HuH-7.5 (cell line): ENCODE measurements at places on chromosomes 16 and 17.
A peak's percentile ranks its signal among the peaks of the same experiment; 100 is the strongest.

GRCh38 chr17:21368545-21369246 is 7.5 kb upstream of the KCNJ12 start:
- DNase-seq: no peak

DNA sequence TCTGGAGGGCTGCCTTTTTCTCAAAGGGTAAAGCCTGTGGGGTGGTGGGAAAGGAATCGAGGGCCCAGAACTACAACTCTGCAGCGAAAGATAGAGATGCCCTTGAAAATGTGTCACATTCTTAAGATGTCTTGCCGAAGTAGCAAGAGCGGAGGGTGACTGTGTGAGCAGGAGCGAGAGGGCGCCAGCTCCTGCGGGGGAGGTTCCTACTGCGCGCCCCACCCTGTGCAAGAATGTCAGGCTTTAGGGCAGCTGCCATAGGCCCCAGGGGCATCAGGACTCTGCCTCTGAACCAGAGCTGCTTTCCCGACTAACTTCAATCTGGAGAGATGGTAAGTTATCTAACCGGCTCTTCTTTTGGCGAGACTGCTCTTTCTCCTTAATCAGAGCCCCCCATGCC is 11.8 kb upstream of the ITGAE start:
- no peak for DNase-seq

GRCh38 chr17:50598487-50598886 is 36.2 kb upstream of the ABCC3 start:
- DNase-seq: no peak

GRCh38 chr16:23124315-23124714 is 24.9 kb downstream of the USP31 start:
- DNase-seq: no peak

DNA sequence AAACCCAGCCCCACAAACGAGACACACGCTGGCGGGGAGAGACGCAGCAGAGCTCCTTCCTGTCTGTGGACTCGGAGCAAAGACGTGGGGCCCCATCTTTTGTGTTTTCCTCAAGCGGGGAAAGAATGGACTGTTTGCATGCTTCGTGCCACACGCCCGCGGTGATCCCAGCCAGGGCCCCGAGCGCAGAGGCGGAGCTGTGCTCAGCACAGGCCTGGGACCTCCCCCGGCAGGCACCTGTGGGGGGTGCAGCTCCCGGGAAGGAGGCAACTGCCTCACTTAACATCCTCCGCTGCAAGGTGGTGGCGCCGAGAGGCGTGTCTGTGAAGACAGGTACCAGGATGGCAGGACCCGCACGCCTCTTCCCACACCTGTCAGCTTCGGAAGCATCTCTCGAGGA is 19.1 kb downstream of the TRARG1 start:
- no peak for DNase-seq

- DNase-seq: no peak
Observed at GRCh38 chr16:89476811-89477261, 13.5 kb downstream of the ANKRD11 start.

- no peak for DNase-seq
Observed at GRCh38 chr16:85711982-85712587, 23.3 kb upstream of the GINS2 start.

DNA sequence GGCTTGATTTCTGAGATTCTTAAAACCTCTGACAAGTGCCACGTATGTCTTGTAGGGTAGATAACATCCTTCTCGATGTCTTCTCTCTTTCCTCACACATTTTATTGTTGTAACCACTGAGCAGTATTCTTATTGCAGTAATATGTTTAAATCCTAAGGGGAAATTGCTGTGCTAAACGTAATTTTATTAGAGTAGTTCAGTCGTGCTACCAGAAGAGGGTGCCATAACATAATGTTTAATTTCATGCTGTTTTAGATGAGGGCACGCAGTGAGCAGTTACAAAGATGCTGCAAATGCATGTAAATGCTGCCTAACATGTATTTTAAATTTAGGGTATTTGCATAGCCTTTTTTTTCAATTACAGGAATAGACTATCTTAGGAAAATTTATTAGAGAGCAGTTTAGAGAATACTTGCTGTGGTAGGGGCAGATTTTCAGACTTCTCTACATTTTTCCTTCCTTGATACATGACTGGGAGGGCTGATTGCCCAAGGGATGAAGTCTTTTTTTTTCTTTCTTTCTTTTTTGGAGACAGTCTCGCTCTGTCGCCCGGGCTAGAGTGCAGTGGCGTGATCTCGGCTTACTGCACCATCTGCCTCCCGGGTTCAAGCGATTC is 51.7 kb downstream of the GAN start:
- DNase-seq: peak; percentile 33

DNA sequence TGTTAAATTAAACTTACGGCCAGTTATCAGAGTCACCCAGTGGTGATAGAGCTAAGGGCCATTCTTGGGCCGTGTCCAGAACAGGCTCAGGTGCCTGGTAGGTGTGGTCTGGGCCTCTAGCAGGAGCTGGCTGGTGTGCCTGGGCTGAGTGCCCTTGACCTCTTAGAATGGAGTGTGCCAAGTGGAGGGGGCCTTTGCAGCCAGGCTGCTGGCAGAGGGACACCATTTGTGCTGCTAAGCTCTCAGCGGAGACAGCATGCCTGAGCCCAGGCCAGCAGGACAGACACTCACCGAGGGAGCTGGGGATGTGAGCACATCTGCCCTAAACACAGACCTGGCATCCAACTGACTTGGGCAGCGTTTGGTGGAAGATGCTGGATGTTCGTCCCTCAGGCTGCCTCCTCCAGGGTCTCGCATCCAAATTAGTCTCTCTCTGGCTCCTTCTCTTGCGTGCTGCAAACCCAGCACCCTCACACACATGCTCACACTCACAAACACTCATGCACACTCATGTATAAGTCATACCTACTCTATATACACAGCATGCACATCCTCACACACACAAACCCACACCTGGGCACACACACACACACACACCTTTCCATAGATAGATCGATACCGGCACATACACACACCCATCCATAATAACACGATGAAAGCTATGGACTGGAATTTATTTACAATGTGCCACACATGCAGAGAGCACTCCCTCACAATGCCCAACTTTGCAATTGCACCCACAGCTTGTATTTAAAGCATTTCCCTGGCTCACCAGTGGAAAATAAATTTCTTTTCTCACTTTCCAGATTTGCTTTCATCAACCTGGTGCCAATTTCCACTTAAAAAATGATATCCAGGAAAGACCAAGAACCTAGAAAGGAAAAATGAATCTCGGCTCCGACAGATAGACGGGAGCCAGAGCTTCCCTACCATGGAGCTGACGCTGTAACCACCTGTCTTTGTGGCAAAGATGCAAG is 33.6 kb upstream of the CDH5 start:
- no peak for DNase-seq
